Skeletal muscle cell (primary cell): ENCODE measurements at places on chromosomes 7 and 10.

DNA sequence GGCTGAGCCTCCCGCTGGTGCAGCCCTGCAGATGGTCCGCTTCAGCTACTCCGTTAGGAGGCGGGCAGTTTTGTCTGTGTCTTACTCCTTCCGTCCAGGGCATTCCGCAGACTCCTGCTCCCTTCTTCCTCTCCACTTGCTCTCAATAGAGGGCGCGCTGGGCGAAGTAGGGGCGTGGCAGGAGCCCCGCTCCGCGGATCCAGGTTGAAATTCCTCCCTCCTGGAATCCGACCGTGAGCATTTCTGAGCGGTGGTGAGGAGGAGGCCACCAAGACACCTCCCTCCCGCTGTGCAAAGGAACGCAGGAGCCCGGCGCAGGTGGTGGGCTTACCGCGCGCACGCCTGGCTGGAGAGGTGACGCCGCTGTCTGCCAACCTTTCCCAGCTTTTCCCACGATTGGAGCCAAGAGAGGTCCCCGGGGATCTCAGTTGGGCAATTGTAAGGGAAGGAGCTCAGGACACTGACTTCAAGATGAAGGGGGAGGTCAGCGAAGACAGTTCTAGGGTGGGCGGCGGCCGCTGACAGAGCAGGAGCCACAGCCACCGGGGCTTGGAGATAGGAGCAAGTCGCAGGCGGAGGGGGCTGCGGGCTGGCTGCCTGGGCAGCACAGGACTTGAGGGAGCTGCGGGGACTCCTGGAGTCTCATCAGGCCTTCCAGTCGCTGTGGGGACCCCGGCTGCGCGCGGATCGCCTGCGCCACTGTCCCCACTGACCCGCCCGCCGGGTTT lies 1011.3 kb downstream of the XPNPEP1 start:
- peak; percentile 34 for DNase-seq

DNA sequence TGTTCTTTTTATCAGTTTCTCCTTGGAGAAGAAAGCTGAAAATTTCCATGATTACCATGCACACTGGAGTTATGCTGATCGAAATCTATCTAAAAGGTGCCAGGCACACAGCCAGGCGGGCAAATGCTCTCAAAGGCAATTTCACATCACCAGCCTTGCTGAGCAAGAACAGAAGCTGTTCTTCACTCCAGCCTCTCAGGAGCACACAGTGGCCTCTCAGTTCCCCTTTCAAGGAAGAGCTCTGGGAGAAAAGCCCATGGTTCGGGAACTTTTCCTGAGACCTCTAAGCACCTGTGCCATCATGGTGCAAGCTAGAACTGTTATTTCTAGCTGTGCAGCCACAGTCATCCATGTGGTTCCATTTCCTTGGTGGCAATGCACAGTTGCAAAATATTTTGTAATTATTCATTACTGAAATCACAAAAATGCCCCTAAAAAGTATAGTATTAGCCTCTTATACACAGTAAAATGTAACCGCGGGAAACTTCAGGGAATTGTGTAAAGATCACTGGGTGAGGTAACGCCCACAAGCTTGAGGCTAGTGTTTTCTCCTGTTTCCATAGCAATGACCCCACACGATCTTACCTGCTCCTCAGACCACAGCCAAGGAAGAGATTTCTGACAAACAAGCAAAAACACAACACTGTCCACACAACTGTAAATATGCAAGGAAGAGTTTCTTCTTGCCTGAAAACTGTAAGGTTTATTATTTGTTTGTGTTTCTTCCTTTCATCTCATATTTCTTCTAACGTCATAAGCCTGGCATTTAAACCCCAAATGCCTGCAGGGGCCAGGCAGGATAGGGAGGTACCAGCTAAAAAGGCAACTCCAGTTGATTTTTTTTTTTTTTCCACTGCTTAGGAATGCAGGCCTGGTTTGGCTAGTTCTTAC lies 121.2 kb downstream of the FAM107B start:
- no peak for DNase-seq

DNA sequence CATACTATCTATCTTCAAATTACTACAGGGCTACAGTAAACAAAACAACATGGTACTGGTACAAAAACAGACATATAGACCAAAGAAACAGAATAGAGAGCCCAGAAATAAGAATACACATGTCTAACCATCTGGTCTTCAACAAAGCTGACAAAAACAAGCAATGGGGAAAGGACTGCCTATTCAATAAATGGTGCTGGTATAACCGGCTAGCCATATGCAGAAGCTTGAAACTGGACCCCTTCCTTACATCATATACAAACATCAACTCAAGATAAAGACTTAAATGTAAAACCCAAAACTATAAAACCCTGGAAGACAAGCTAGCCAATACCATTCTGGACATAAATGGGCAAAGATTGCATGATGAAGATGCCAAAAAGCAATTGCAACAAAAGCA lies 1143.7 kb downstream of the DNAJB9 start:
- DNase-seq = no peak

DNA sequence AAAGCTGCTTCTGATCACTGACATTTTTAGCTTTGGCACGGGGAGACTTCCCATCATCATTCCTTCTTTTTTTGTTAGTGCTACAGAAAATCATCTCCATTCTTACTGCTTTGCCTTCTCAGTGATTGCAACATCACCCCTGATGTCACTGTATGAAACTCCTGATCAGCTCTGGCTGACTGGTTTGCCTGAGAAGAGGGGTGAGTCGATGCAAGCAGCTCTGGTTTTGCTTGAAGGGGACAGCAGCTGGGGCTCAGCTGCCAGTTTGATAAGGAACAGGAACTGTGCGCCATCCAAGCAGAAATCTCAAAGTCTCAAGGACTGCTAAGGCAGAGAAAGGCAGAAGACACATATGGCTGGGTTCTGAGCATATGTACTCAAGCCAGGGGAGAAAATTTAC lies 808.5 kb upstream of the CELF2 start:
- peak; percentile 68 for DNase-seq

GRCh38 chr7:76225379-76225778 lies 23.7 kb downstream of the SRRM3 start:
- DNase-seq = no peak

DNA sequence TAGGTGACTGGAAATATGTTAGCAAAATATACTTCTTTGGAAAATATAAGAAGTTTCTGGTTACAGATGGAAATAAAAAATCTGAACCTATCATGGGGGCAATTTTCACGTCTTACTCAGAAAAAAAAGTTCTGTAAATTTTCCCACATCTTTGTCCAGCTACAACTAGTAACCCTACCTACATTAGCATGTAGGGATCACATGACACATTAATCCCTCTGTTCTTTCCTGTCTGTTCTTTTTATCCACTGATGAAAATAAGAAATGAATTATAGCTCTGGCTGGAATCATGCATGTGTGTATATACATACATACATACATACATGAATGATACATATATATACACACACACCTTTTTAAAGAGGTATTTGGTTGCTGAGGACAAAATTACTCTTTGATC lies 3.6 kb upstream of the FAM53B start:
- DNase-seq = no peak

GRCh38 chr10:19789607-19790006 lies 26.6 kb upstream of the PLXDC2 start:
- DNase-seq = no peak

- DNase-seq = no peak
These were observed 23.4 kb upstream of the LIPA start for GRCh38 chr10:89274928-89275327.

- no peak for DNase-seq
These were observed 164.1 kb upstream of the CDCA7L start for GRCh38 chr7:22109761-22110160.

DNA sequence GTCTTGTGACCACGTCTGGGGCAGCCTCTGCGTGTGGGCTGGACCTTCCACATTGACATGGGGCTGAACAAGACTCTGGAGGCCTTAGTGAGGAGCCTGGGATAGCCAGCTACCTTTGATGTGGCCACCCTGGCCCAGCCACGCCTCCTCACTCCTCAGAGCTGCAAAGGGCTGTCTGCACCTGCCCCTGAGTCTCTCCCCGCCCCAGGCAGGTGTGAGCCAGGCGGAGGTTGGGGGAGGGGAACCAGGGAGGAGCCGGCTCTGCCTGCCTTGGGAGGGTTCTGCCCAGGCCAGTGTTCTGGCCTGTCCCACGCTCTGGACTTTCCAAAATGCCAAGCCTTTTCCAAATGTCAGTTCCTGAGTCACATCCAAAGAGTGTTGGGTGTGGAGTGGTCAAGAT lies 72.2 kb downstream of the GTF2IRD1 start:
- DNase-seq = no peak

DNA sequence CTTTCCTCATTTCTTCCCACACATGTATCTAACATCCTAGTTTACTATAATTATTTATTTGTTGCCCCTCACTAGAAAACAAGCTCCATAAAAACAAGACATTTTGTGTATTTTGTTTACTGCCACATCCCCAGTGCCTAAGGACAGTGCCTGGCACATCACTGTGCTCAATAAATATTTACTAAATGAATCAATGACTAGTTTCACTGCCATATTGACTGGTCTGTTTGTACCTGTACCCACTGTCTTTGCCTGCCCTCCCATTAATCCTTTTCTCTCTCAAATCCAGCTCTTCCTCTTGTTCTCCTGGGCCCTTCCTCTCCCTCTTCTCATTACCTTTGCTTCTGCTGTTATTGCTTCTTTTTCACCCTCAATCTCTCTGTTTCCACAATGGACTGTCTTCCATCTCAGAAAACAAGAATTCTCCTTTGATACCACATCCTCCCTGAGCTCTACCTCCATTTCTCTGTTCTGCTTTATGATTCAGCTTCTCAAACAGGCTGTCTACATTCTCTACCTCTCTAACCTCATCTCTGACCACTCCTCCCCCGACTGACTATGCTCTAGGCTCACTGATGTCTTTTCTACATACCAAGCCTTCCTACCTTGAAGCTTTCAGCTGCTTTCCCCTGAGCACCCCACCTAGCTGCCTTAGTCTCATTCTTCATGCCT lies 8.3 kb upstream of the FAM133B start:
- no peak for DNase-seq

- DNase-seq = no peak
These were observed 12.1 kb upstream of the GRIFIN start for GRCh38 chr7:2488272-2488645.

- no peak for DNase-seq
These were observed 757 bp upstream of the GRID1 start for GRCh38 chr10:86367152-86367951.

- no peak for DNase-seq
These were observed 8.0 kb upstream of the PRKAR2B start for GRCh38 chr7:107036535-107036934.

DNA sequence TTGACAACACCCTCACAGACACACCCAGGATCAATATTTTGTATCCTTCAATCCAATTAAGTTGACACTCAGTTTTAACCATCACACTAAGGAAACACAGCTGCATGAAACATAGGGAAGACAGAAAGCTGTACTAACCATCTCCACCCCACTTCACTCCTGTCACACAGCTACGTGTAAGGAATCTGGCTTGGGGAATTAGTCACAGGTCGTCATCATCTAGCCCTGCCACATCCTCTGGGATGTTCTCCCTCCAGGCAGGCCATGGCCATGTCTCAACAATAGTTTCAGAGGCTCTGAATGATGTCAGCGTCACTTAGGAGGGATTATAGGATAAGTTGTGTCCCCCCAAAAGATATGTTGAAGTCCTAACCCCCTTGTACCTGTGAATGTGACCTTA lies 10.8 kb upstream of the SEMA3C start:
- DNase-seq = no peak

DNA sequence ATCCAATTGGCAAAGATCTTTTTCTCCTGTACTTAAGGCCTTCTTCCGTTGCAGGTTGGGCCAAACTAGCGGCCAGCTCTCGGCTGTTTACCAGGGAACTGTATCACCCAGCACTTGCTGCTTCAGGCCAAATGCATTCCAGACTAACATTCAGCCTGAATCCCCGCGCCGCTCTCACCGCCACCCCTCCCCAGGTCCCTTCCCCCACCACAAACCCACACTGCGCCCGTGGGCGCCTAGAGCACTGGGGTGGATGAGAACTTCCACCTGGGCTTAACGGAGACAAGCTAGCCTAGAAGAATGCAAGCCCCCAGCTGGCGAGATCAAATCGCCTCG lies 676 bp downstream of the TCAF1 start:
- DNase-seq = no peak

DNA sequence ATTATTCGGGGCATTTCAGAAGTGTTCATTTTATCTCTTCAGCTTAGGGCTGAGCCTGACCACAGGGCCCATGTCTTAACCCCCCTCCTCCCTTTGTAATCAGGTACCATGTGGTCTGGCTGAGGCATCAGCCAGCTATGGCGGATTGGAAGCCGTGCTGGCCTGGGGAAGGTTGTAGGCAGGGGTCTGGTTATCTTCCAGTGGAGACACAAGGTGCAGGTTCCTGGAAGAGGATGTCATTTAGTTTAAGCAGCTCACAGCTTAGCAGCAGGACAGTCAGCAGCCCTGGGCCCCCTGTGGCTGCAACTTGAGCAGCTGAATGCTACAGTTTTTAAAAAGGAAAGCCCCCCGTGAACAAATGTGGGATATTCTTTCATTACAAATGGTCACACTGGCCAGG lies 22.1 kb downstream of the BAG3 start:
- no peak for DNase-seq

DNA sequence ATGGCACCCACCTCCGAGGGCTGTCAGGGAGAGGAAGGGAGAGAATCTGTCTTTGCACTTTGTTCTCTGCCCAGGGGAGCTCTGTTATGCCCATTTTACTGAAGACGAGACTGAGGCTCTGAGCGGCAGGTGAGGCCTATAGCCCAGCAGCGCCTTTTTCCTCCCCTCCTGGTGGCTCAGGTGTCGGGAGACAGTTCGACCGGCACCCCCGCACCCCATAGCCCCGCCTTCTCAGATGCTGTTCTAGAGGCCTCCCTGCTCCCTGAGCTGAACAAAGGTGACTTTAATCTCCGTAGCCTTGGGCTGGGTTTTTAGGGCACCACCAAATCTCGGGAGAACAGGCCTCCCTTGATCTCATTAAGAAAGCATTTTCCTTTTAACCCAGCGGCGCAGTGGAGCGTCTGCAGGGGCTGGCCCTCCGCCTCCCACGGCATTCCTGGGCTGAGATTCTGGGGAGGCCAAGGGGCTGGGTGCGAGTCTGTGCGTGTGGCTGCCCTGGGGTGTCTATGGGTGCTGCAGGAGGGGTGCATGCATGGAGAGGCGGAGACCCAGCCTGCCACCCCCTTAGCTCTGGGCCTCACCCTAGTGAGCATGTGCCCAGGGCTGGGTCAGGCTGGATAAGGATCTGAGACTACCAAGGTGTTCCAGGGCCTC lies 3.3 kb downstream of the LFNG start:
- no peak for DNase-seq

DNA sequence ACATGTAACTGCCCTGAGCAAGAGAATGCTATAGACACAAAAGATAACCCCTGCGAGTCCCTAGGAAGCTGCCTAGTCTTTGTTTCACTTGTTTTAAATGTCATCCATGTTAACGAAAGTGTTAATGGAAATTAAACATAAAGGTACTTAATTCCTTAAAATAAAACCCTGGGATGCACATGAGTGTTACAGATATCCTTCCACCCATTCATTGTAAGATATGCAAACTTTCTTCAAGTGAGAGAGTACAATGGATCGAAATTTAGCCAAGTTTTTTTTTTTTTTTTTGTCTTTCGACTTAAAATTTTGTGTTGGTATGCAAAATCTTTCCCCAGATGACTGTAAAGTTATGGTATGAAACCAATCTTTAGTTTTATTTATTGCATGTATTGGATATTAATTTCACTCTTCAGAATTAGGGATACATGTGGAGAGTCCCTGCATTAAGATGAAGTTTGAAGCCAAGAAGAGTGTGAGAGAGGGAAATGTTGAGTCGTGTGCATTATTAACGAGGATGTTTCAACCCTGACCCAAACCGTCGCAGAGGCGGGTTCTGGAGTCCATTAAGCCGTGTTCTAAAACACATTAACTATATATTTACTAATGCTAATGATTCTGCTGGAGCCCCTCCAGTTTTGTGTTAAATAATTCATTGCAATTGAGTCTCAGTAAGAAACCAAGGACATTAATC lies 1.6 kb downstream of the CDK14 start:
- DNase-seq = no peak

- DNase-seq = no peak
These were observed 132.6 kb downstream of the RPS24 start for GRCh38 chr10:78166261-78166660.
